Fibroblast of the aortic adventitia (primary cell): ENCODE measurements at places on chromosomes 5 and 9.
A peak's percentile ranks its signal among the peaks of the same experiment; 100 is the strongest.

- DNase-seq: no peak
Observed at GRCh38 chr9:93629920-93630319, 53.5 kb downstream of the PHF2 start.

DNA sequence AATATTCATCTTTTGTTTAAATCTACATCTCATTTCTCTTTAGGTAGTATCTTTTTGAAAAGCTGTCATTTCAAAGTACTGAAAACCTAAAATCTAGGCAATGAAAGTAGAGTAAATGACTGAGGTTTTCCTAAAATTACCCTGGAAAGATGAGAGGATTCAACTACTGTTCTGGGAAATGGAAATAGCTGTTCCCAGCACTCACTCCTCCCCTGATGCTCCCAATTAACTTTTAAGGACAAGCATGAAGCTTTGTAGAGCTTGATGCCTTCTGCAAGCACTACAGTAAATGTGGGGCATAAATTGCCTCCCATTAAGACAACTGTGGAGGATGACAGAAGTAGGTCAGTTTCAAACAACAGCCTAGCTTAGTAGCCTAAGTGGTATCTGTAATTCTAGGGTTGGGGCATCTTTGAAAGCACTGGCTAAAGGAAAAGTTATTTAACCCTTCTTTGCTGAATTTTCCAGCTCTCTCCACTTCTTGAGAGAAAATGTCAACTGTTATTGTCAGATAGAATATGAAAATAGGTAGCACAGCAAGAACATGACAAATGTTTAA lies 100.2 kb upstream of the GNA14 start:
- DNase-seq: no peak

- DNase-seq: no peak
Observed at GRCh38 chr5:6862306-6862705, 149.1 kb downstream of the TENT4A start.

DNA sequence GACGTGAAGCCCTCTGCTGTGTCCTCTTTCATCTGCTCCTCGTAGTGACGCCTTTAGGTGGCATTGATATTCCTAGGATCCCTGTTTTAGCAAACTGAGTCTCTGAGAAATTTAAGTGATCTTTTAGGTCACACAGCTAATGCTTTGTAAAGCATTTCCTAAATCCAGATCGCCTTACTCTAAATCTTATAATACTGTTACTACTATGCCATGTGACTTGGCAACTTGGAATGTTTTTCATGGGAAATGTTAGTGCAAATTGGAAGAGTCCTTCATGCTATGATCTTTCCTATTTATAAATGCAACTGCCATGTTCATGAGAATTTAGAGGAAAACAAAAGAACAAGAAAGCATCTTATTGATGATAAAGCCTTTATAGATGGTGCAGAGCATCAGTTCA lies 212.2 kb downstream of the TRIO start:
- DNase-seq: no peak

DNA sequence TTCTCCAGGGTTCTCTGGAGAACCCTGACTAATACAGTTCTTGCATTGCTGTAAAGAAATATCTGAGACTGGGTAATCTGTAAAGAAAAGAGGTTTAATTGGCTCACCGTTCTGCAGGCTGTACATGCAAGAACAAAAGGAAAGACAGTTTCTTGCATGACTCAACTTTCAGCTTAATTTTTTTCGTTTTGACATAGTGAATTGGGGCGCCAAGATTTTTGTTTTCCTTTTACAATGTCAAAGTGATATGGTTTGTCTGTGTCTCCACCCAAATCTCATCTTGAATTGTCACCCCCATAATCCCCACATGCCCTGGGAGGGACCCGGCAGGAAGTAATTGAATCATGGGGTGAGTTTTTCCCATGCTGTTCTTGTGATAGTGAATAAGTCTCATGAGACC lies 11.8 kb upstream of the CRHBP start:
- DNase-seq: peak; percentile 9

- DNase-seq: no peak
Observed at GRCh38 chr5:89123581-89123980, 240.6 kb upstream of the MEF2C start.

GRCh38 chr5:51657340-51658240 lies 274.3 kb downstream of the ISL1 start:
- no peak for DNase-seq

GRCh38 chr5:122789461-122790171 lies 14.7 kb downstream of the SNX2 start:
- DNase-seq: no peak

DNA sequence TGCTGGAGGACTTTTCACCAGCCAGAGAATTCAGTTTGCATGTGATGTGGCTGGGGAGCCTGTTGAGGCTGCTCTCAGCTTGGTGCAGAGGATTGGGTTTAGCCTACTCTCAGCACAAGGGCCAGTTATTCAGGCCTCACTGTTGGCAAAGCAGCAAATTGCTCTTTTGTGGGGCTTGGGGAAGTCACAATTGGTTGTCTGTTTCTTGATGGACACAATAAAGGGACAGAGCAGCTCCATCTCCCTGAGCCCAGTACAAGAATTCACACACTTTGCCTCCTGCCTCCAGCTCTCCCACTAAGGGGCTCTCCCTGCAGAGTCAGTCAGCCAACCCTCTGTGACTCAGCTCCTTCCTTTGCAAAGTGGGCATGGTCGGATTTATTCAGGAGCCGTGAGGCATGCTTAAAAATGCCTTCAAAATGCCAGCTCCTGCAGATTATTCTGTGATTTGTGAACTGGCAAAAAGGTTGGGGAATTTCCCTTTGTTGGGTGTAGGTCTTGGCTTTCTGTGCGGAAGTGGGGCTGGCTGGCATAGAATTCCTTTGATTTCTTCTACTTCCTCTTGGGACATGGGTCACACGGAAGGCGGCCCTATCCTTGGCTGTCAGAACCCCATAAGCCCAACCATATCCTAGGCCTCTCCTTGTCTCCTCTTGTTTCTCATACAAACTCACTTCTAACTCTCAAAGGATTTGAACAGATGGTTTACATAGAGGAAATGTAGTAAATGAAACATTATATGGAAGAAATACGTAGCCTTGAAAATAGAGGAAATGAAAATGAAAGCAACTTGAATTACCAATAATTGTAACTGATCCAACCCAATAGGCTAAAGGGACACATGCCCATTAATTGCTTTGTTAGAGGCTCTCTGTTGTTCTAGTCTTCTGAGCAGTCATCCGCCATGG lies 118.7 kb upstream of the CD180 start:
- peak; percentile 58 for DNase-seq

- DNase-seq: no peak
Observed at GRCh38 chr5:127079994-127080491, 6.7 kb upstream of the C5orf63 start.

DNA sequence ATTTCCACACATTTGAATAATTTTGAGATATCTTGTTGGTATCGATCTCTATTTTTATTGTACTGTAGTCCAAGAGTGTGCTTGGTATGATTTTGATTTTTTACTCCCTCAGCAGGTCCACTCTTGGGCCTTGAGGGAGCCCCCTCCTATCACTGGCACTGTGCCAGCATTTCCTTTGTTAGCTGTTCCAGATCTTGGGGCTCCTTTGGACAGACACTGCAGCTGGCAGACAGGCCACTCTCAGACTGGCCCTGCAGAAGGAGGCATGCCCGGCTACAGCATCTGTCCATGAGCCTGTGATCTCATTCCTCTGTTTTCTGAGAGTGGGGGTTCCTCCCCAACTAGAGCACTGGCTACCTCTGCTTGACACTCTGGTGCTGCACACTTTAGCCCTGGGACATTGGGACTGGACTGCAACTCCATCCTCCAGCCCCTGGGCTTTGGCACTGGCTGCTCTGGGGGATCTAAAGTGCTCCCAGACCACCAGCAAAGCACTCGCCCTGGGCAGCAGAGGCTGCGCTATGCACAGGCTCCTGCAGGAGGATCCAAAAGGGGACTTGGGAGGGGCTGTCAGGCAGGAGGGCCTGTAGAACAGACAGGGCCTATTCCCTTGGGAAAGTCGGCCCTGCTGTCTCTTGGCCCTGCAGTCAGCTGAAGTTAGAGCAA lies 271.3 kb upstream of the DMAC1 start:
- DNase-seq: no peak

DNA sequence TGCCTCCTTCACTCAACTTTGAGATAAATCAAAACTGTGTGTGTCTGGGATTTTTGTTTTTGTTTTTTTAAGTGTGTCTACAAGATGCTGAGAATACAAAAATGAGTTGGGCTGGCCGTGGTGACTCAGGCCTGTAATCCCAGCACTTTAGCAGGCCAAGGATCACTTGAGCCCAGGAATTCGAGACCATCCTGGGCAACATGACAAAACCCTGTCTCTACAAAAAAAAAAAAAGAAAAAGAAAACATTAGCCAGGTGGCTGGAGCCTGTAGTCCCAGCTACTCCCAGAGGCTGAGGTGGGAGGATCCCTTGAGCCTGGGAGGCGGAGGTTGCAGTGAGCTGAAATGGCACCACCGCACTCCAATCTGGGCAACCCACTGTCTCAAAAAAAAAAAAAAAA lies 21.0 kb downstream of the HNRNPK start:
- peak; percentile 84 for DNase-seq

GRCh38 chr5:67876371-67876770 lies 339.2 kb upstream of the PIK3R1 start:
- DNase-seq: no peak

DNA sequence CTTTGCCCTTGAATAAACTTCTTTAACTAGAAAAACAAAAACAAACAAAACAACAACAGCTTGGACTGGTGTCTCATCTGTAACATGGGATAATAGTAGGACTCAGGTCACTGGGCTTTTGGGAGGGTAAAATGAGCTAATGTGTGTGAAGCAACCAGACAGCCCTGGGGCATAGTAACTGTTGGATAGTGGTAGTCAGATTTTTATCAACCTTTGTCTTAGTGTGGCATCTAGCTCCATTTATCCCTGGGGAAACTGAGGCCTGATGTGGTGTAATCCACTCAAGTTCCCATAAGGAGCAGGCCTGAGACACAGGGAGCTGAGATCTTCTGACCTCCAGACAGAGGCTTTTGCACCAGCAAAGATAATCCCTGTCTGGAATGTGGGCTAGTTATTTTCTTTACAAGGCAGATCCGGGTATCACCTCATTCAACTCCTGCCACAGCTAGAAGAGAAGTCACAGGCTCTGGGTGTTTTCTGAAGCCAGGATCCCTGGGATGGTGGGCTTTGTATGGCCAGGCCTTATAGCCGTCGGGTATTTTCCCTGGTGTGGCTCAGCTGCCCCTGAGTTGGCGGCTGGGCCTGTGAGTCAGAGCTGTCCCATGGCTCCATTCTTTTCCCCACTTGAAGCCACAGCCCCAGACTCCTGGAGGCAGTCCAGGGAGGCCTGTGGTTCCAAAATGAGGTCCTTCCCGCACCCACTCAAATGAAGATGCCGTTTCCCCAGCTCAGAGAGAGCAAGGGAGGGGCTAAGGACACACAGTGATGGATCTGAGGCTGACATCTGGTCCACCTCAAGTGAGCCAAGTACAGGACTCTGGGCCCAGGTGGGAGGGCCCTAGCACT lies 26.1 kb upstream of the CSF1R start:
- DNase-seq: peak; percentile 89

DNA sequence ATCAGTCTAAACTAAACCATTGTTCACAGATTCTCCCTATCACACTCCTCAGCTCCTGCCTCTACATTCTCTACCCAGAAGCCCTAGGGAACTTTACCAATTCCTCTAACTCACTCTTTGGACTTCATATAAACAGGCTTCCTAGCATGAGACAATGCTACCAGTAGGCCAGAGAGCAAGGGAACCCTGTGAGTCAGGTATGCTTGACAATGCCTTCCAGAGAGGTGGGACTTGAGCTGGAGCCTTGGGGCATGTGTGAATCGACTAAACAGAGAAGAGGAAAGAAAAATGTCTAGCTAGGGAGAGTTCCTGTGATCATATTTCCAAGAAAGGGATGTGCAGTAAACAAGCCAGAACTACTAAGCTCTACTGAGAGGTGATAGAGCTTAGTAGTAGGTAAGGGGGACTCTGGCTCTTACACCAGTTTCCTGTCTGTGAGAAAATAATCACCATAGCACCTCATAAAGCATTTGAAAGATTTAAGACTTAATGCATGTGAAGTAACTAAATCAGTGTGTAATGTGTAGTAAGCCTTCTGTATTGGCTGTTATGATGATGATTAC lies 6.4 kb upstream of the RFK start:
- no peak for DNase-seq

GRCh38 chr9:133252301-133253020 lies 22.5 kb downstream of the ABO start:
- no peak for DNase-seq

DNA sequence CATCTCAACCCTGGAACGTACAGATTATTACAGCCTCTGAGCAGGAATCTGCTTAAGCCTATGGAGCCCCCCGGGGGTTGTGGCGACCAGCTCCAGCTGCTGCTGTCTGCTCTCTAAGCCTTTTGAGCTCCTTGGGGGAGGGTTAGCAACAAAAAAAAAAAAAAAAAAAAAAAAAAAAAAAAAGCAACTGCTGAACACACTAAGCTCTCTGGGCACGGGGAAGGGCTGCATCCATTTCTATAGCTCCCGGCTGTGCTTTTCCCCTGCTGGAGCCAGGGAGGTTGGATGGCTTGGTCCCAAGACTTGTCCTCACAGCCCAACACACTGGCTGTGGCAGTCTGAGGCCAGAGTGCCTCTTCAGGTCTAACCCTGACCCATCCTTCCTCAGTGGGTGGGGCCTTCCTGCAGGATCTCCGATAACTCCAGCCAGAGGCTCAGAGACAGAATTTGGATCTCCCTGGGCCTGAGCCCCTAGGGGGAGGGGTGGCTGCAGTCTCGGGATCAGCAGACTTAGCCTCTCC lies 82.1 kb downstream of the FBN2 start:
- no peak for DNase-seq

- peak; percentile 47 for DNase-seq
Observed at GRCh38 chr9:129583308-129584038, 37.4 kb downstream of the C9orf50 start.

GRCh38 chr5:159262472-159262858 lies 625 bp upstream of the UBLCP1 start:
- DNase-seq: peak; percentile 25

DNA sequence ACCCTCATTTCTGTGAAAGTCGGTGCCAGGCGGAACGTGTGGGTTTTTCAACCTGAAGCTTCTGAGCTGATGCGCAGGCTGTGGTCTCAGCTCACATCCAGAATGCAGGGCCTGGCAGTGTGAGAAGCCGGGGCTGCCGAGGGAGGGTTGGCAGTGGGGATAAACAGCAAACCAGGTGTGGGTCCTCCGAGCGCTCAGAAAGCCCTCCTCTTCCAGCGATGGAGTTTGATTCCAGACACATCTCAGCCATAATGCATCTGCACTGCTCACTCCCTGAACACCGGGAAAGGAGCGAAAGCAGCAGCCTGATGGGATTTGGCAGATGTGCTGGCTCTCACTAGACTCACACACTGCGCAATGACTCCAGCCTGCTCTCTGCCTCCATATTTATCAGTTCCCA lies 280.1 kb downstream of the HSPA4 start:
- DNase-seq: no peak

- DNase-seq: no peak
Observed at GRCh38 chr9:129108805-129109536, 1.6 kb downstream of the CRAT start.

DNA sequence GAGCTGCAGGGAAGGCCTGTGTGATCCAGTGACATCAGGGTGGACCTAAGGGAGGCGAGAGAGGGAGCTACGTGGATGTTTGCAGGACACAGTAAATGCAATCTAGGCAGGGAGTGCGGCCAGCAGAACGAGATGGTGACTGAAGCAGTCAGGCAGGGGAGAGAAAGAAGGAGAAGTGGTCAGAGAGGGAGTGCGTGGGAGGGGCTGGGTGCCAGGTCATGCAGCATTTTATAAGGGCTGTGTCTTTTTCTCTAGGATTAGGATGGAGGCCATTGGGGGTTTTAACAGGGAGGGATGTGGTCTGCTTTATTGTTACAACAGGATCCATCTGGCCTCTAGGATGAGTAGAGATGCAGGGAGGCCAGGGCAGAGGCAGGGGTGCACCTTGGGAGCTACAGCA lies 80.4 kb downstream of the DCP2 start:
- no peak for DNase-seq

GRCh38 chr9:846852-847251 lies 5.4 kb downstream of the DMRT1 start:
- DNase-seq: no peak
